ENCODE measurements at places on chromosomes 6 and 20.

GRCh38 chr20:47677635-47678453 is 107.4 kb downstream of the SULF2 start:
- DNase-seq, result peak; percentile 74

DNA sequence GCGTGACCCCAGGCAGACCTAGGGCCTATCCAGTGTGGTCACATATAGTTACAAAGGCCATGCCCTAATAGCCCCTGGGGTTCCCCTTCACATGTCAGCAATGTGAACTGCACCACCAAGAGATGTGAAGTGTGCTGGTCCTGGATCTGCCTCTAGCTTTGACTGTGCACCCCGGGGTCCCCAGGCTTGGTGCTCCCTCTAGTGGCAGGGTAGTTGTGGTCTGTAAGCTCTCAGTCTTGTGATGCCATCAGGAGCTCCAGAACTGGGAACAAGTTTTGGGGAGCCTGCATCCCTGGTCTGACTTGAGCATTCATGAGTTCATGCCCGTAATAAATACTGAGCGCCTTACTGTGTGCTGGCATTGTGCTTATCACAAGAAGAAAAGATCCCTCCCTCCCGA is 143.4 kb downstream of the DHX35 start:
- DNase-seq, result peak; percentile 25

DNA sequence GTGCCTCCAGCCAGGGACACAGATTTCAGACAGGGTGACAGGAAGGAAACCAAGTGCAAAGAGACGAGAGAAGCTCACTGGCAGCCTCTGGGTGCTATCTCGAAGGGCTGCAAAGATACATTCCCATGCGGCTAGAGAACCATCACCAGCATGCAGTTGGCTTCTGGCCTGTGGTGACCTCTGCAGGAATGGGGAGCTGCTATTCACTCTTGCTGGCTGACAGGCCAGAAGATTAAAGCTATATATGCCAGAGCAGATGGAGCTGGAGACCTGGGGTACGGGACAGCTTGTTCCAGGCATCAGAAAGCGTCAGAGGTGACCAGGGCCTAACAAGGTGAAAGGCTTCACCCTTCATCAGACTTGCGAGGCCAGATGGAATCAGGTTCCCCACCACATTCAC is 20.0 kb downstream of the MAP1LC3A start:
- no peak for DNase-seq

DNA sequence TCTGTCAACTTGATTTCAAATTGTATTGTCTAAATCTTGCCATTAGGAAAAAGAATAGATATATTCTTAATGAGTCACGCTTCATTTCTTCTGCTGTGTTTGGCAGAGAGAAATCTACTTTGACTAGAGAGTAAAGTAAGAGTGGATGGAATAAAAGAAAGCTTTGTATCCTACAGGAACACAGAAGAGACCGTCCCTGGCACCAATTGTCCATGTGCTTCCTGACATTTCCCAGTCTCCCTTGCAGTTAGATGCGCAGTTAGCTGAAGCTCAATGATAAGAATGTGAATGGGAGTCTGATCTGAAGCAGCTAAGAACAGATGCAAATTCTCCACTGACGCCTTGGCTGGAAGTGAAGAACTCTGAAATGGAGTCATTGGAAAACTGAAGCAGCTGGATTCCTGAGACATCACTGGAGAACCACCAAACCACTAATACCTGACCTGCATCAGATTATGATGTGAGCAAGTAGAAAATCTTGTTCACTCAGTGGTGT is 528.2 kb upstream of the MARCKS start:
- no peak for DNase-seq

DNA sequence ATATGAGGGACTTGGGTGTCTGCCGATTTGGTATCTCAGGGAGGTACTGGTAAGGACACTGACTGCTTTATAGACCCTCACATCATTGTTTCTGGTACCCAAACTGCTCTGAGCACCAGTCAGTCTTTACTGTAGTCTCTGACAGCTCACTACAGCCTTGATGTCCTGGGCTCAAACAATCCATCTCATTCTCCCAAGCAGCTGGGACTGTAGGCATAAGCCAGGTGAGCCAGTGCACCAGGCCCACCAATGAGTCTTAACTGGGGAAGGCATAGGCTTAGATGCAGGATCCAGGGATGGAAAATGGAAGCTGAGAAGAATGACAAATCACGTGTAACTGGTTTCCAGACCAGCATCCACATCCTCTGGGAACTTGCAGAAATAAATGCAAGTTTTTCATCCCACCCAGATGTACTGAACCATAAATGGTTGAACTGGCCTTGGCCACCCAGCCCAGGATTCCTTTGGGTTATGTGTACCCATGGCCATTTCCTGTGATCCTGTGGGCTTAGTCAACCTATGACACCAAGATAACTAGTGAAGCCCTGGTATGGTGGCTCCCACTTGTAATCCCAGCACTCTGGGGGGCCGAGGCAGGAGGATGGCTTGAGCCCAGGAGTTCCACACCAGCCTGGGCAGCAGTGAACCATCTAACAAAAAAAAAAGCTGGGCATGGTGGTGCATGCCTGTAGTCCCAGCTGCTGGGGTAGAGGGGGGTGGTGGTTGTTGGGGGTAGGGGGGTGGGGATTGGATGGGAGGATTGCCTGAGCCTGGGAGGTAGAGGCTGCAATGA is 5.8 kb downstream of the TUBB start:
- peak; percentile 37 for DNase-seq

DNA sequence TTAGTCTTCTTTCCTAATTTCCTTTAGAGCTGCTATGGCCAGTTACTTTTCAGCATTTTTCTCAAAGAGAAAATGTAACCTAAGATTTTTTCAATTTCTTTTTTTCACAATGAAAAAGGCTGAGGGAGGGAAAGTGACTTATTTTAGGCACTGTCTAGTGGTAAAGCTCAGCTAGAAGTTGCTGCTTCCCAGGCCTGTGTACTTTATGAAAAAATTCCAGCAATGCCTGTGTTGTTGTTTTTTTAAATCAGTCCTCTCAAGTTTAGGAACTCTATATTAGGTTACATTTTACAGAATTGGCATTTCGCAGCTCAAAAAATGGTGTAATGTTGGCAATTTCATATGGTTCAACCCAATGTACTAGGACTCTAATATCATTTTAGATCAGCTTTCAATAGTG is 269.6 kb downstream of the ARID1B start:
- DNase-seq, result no peak

- DNase-seq, result no peak
Observed at GRCh38 chr6:143023695-143024094, 37.0 kb upstream of the AIG1 start.

DNA sequence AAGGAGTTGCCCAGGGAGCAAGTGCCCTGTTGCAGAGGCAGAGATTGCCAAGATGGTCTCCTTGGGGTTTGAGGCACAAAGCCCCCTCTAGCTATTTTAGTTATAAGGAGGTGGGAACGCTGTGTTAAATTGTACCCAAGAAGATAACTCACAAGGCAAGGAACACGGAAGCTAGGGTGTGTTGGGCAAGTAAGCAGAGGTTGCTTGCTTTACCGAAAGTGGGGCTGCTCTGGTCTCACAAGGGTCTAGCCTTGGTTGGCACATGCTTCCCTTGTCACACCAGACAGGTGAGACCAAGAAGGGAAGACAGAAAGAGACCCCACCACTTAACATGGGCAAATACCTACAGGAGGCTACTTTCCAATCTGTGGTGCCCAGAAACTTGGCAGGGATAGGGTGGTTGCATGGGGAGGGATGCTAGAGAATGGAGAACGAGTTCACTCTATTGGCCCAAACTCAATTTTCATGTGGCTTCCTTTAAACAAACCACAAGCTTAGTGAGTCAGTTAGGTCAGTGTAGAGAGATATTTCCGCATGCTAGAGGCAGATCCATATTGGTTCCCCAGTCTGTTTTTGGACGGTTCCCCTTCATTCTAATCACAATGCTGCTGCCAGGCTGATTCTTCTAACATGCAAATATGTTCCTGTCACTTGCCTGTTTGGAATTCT is 42.4 kb downstream of the PLAGL1 start:
- DNase-seq, result no peak

- DNase-seq, result no peak
Observed at GRCh38 chr6:129680633-129681032, 29.3 kb downstream of the ARHGAP18 start.

DNA sequence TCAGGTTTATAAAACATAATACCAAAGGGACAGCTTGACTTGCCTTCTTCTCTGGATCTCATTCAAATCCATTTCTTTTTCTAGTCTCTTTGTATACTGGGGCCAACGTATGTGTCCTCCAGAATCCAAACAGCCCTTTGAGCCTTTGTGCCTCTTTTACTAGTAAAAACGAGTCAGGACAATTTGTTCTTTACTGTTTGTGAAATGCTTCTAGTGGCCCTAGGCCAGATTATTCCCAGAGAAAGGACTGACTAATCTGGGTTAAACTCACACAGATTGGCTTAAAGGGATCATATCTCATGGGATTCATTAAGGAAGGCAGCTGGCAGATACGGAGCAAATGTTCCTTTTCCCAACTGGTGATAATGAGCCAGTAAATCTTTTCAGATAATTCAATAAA is 32.1 kb upstream of the MANEA start:
- no peak for DNase-seq

DNA sequence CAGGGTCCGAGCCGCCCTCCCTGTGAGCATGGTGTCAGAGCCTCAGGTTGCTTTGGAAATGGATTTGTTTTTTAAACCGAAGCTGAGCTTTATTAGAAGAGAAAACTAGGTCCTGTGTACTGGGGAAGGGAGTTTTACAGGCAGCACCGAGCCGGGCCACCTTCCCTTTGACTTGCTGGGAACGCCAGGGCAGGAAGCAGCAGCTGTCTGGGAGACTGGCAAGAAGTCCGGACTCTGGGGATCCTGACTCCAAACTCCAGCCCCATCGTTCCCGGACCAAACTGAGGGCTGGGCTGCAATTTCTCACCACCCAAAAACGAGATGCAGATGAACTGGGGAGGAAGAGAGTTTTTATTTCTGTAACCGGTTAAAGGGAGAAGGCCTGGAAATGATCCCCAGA is 214.9 kb upstream of the KCNG1 start:
- DNase-seq, result no peak

- no peak for DNase-seq
Observed at GRCh38 chr20:4295226-4295625, 279.9 kb upstream of the RNF24 start.

GRCh38 chr6:169326067-169326799 is 72.6 kb upstream of the THBS2 start:
- no peak for DNase-seq

DNA sequence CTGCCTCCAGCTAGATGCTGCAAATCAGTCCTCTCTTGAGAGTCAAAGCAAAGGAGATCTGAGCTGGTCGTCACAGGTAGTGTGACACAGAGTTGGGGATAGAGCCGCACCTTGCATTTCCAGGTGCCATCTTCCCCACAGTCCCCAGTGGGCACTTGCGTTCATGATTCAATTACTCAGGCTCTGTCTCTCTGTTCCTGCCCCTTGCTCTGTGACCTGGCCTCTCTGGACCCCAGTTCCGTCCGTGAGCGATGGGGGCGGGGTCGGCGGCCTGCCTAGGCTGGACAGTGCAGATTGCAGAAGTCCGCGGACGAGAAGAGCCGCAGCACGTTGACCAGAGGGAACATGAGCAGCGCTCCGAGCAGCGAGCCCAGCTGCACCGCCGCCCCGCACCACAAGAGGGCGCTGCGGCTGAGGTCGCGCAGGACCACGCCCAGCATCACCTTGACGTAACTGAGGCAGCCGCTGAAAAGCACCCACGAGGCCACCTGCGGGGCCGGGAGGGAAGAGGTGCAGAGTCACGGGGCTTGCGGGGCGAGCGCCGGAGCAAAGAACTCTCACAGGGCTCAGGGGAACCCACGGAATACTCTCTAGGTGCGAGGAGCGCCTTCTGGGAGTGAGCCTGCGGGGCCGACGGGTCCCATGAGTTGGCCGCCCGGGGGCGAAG is 7.4 kb downstream of the SLC52A3 start:
- peak; percentile 77 for DNase-seq

DNA sequence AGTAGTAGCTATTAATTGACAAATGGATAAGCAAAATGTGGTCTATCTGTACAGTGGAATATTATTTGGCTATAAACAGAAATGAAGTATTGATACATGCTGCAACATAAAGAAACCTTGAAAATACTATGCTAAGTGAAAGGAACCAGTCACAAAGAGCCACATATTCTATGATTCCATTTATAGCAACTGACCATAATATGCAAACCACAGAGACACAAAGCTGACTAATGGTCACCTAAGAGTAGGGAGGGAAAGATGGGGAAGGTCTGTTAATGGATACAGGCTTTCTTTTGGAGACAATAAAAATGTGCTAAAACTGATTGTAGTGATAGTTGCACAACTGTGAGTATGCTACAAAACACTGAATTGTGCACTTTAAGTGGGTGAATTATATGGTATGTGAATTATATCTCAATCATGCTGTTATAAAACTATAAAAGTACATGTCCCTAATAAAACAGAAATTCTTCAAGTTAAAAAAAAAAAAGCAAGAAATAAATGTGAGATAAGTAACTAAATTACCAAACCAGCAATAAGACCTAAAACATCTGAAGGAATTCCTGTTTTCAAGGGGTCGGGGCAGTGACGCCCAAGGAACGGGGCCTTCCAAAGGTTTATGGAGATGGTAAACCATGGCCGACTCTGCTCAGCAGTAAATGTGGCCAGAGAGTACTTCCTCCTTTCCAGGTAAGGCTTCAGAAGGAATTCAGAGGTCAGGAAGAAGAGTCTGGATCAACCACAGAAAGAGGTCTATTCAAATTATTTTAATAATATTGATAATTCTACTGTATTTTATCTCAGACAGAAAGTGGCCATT is 75.4 kb downstream of the ARHGAP18 start:
- no peak for DNase-seq

DNA sequence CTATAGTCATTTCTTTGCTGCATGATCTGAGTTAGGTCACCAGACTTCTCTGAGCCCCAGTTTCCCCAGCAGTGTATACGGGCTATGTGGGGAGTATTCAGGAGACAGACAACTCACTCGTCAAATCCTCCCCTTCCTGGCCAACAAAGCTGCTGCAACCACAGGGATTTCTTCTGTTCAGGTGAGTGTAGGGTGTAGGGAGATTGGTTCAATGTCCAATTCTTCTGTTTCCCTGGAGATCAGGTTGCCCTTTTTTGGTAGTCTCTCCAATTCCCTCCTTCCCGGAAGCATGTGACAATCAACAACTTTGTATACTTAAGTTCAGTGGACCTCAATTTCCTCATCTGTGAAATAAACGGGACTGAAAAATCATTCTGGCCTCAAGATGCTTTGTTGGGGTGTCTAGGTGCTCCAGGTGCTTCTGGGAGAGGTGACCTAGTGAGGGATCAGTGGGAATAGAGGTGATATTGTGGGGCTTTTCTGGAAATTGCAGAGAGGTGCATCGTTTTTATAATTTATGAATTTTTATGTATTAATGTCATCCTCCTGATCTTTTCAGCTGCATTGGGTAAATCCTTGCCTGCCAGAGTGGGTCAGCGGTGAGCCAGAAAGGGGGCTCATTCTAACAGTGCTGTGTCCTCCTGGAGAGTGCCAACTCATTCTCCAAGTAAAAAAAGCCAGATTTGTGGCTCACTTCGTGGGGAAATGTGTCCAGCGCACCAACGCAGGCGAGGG is 594 bp upstream of the CDKN1A start:
- no peak for DNase-seq
